ENCODE measurements at places on chromosomes 6 and 20.

DNA sequence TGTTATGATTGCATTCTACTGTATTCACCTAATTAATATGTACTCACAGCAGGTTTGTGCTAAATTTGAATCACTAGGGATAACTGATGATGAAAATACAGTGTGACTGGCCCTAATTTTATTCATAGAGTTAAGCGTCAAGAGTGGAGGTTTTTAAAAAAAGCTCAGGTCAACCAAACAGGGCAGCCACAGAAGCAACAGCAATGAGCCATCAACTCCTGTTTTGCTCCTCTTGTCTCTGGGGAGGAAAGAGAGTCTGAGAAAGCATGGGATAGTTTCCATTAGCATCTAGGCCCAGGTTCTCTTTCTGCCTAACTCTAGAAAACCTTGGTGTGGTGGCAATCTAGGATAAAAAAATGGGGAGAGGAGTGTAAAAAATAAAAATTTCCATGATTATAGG lies 122.1 kb downstream of the OGFRL1 start:
- no peak for DNase-seq

GRCh38 chr6:166737261-166737660 lies 110.2 kb upstream of the RPS6KA2 start:
- DNase-seq: no peak

DNA sequence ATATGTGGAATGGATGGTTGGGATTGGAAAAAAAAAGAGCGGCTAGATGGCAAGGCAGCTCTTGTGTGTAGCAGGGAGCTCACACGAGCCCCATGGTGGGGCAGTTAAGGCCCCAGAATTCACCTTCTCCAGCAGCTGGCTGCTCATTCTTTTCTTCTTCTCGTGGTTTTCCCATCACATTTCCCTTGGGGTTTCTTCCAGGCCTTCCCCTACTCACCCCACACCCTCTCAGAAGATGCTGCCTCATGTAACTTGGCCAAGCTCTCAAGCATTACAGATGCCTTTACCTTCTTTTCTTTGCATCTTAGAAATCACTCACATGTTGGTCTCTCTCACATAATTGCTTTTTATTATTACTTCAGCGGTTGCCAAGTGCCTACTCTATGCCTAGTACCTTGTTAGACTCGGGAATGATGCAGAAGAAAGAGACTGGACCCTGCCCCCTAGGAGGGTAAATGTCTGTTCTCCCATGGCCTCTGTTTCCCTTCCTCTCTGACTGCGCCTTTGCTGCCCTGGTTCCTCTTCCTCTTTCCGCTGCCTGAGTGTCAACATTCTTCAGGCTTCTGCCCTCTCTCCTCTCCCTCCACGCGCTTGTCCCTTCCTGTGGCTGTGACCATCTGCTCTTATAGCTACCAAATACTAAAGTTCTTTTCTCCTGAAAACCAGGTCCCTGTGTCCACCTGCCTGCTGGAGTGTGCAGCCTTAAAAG lies 28.6 kb downstream of the PPARD start:
- DNase-seq: no peak

DNA sequence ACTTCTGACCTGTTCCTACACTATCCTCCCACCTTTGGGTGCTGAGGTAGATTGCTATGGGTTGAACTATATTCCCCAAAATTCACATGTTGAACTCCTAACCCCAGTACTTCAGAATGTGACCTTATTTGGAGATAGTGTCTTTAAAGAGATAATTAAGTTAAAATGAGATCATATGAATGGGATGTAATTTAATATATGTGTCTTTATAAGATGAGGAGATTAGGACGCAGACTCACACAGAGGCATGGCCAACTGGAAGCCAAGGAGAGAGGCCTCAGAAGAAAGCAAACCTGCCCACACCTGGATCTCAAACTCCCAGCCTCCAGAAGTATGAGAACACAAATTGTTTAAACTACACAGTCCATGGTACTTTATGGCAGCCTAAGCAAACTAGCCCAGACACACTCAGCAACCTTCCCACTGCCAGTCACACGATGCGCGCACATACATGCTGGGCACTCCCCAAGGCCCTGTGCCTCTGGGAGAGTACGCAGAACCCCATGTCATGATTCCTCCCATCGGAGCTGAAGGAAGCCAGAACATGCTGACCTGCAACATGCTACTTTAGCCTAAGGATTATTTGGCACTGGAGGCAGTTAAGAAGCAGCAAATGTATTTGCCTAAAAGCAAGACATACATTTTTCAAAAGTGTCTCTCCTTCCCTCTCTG lies 8.9 kb upstream of the SLC22A1 start:
- DNase-seq: no peak

DNA sequence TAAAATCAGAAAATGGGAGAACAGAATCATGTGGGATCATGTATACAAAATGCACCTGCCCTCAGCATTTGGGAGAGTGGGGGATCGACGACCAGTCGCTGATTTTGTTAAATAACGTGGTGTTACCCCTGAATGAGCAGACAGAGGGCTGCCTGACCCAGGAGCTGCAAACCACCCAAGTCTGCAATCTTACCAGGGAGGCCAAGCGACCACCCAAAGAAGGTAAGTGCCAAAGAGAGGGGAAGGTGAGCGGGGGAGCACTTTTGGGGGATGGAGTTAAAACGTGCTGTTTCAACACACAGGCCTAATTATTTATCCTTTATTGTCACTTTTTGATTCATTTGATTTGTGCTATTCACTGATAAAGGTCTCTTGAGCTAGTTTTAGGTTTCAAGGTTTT lies 4.1 kb downstream of the ADGRB3 start:
- no peak for DNase-seq

DNA sequence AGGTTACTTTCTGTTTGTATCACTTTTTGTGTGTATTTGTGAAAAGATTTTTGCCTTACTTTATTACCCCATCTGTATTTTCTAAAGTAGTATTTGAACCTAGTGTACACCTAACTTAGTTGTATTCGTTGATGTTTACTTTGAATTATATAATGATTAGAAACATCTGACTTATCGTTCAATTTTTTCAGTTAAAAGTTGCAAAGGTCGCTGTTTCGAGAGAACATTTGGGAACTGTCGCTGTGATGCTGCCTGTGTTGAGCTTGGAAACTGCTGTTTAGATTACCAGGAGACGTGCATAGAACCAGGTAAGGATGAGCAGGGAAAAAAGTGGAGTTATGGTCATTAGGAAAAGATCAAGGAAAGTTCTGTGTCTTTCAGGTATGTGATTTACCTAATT lies 42.0 kb downstream of the ENPP1 start:
- DNase-seq: no peak

DNA sequence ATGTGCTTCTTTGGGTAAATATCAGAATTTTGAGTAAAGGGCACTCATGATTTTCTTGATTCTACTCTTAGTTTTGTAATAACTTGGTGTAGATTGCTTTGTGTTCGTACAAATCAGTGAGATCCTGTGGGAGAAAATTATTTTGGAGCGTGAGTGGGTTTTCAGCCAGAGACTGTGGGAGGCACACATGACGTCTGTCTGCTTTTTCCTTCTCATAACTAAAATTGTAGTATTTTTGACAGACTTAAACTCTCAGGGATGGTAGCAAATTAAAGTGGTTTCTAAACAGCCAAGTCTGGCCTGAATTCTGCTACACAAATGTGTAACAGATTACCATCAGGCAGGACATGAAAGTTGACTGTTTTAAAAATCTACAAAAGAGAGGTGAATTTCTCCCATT lies 222.6 kb downstream of the OTOR start:
- DNase-seq: no peak

GRCh38 chr6:113306552-113307145 lies 550.5 kb upstream of the MARCKS start:
- DNase-seq: peak; percentile 54

DNA sequence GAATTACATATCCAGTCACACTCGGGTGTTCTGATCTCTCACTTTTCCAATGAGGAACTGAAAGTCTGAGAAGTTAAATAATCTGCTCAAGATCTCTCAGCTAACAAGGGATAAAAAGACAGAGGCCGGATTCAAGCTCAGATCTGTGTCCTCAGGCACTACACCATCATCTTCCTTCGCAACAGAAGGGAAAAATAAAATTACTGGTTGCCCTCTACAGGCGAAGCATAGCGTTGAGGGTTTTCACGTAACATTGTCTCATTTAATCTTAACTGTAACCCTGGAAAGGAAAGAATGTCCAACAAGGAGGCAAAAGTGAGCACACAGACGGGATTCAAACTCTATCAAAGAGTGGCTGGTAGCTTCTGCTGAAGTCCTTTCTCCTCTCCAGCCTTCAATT lies 67.8 kb upstream of the ANKEF1 start:
- no peak for DNase-seq

DNA sequence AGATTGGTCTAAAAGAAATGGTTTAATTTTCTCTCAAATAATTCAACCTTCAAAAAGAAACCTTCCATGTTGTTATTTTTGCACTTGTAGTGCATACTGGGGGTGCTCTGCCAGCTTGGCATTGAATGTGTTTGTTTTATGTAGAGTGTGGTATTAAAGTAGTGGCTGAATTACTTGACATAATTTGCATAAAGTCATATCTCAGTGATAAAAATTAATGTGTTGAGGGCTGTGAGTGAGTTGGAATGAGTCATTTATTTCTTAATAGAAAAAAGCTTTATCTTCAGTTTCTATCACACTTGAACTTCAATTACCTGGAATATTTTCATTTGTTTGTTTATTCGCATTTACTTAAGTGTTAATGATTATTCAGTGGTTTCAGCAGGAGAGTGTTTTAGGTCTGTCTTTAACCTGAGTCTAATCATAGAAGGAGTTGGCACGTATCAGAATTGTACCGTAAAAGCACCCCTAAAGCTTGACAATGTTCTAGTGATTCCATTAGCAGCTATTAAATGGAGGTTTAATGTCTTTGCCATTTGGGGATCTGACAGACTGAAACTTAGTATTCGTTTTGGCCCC lies 801.2 kb upstream of the FLRT3 start:
- DNase-seq: no peak

- no peak for DNase-seq
These were observed 85.4 kb upstream of the MYLIP start for GRCh38 chr6:16043171-16044135.

GRCh38 chr20:32648761-32649650 lies 24.7 kb downstream of the C20orf203 start:
- DNase-seq: no peak

GRCh38 chr20:2313316-2313715 lies 17.5 kb downstream of the TGM3 start:
- no peak for DNase-seq

GRCh38 chr6:85401186-85402021 lies 48.5 kb upstream of the NT5E start:
- no peak for DNase-seq

GRCh38 chr20:61652146-61652545 lies 400.1 kb downstream of the CDH4 start:
- no peak for DNase-seq

DNA sequence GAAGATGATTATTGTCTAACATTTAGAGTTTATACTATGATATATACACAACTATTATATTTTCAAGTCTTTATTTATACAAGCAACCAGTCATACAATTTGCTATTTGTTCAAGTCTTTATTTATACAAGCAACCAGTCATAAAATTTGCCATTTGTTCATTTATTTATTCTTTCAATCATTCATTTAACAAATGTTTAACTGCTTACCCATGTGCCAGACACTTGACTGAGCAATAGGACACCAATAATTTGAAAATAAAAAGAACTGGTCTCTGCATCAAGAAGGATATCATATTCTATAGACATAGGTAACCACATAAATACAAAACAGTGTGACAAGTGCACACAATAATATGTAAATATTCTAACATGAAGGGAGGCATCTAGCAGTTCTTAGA lies 20.3 kb downstream of the GRIK2 start:
- DNase-seq: no peak

All from WTC11 (cell line).